Astrocyte of the cerebellum (primary cell): ENCODE measurements at places on chromosomes 13 and 19.

DNA sequence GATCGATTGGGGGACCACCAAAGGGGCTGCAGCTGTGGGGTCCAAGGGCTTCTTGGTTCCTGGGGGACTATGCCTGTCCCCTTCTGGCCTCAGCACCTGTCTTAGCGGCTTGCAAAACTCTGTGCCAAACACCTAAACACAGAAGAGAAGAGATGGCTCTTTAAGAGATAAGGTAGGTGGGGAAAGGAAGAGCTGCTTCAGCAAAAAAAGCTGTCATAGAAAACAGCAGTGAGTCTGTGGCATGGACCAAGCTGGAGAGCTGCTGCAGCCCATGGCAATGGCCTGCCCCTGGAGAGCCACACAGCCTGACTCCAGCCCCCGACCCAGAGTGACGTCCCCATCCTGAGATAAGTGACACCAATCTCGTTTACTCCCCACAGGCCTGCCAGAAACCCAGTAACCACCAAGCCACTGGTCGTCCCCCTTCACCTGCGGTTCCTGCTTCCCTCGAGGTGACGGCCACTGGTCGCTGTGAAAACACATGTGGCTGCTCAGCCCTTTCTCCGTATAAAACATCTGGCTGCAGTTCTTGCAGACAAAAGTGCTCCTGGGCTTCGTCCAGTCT, 25.0 kb upstream of the NAPA start:
- DNase-seq = no peak

GRCh38 chr13:46401432-46401831, 14.4 kb upstream of the RUBCNL start:
- no peak for DNase-seq

- DNase-seq = no peak
Measured at GRCh38 chr19:42151782-42152684, 19.8 kb upstream of the POU2F2 start.

DNA sequence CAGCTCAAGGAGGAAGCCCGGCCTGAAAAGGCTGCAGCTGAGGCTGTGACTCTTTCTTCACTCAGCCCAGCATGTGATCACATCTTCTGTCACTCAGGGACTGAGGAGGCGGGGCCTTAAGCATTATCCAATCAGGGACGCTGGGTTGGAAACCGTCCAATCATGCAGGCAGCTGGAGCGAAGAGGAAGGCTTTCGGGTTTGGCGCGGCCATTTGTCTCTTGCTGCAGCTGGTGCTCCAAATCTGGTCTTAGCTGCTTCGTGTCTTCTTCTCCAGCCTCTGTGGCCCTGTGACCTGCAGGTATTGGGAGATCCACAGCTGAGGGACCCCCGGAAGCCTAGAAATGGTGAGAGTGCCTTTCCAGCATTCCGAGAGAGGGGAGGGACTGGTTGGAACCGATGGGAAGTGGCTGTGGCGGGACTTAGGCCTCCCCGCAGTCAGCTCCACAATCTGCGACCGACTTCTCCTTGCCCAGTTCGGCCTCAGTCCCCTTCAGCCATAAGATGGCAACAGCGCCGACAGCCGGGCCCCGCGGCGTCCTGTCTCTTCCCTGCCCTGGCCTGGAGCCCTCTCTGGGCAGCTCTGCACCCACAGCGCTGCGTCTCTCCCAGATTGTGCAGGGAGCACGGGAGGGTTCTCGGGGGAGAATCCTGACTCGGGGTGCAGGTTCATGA, at the start of gene ZNF90:
Gene ZNF90, plus strand, starts transcription at position 210 of the 673 bp plus-strand sequence. Its CDS starts 133 bp downstream, at position 343.
- DNase-seq = peak; percentile 86

GRCh38 chr19:11551603-11552235, 7.3 kb downstream of the ELOF1 start:
- DNase-seq = no peak

DNA sequence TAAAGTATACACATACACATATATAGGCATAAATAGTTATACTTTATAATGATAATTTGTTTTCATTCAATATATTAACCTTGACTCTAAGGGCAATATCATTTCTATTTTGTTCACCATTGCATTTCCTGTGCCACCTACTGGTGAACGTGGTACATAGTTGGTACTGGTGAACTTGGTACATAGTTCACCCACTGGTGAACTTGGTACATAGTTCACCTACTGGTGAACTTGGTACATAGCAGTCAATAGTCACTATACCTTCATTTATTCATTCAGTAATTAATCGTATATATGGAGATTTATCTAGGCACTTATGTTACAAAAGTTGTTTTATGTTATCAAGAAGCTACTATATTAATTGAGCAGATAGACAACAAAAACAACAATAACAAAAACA, 172.6 kb upstream of the ATXN8OS start:
- no peak for DNase-seq

GRCh38 chr19:2542341-2543069, 66.6 kb downstream of the GADD45B start:
- no peak for DNase-seq
